ENCODE measurements at places on chromosomes 11 and 22.

DNA sequence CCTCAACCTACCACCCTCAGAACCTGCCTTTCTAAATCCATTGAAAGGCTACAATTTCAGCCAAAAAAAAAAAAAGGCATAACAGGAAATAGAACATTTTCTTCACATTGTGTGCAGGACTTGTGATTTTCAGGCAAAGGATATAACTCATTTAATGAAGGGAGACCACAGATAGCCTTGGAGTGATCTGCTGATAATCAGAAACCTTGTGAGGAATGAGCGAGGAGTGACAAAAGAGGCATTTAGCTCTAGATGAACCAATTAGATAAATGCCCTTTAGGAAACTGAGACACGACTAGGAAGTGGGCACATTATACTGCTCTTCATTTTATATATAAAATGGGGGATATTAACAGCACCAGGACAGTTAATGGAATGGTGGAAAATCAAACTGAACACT lies 216.5 kb upstream of the GRIA4 start:
- DNase-seq = no peak

DNA sequence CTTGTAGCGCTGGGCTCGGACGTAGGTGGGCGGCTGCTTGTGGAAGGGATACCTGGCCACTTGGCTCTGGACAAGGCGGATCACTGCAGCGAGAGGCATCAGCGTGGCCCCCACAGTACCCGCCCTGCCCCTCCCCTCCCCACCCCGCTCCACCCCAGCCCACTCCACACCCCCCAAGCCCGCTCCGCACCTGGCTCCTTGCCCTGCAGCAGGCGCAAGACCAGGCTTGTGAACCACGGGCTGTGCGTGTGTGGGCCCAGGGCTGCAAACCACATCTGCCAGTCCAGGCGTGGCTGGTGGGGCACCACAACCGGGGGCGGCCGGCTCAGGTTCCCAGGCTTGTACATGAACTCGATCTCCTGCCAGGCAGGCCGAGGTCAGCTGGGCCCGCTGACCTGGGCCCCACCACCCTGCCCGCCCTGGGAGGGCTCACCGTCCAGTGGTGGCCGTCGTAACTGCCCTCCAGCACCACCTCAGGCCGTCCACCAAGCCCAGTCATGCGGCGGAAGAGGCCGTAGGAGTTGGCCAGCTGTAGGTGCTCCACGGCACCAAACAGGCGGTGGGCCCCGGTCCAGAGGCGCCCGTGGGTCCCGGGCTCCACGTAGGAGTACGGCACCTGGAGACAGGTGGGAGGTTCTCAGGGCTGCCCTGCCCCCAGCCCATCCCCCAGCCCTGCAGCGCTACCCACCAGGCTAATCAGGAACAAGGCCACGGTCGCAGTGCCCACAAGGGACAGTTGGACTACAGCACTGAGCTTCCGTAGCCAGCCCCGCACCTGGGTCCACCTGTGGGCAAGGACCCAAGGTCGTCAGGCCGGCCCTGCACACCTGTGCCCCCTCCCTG lies 2.9 kb downstream of the LMF2 start:
- DNase-seq = no peak

GRCh38 chr22:26852176-26852575 lies 194.8 kb downstream of the MIAT start:
- no peak for DNase-seq

- DNase-seq = no peak
Observed at GRCh38 chr11:80082406-80082805, 641.6 kb upstream of the TENM4 start.

DNA sequence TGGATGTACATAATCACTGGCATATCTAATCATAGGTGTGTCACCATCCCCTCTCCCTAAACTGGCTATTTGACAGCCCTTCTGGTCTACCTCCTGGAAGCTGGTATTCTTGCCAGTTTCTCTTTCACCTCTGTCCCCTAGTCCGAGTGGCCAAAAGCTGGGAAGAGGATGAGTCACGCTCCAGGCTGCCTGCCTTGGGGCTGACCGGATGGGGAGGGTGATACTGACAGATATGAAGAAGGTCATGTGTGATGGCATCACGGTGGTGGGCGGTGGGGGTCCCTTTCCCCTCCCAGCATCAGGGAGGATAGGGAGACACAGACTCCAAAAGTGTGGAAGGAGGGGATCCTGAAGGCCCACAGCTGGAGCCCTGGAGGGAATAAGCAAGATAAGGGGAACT lies 4.8 kb downstream of the OAF start:
- DNase-seq = no peak

GRCh38 chr11:15699978-15700377 lies 585.3 kb downstream of the INSC start:
- no peak for DNase-seq

GRCh38 chr22:46942799-46943785 lies 180.6 kb downstream of the TBC1D22A start:
- peak; percentile 70 for DNase-seq

- DNase-seq = no peak
Observed at GRCh38 chr11:33874910-33875490, 16.9 kb downstream of the LMO2 start.

GRCh38 chr11:62543680-62544444 lies 2.7 kb downstream of the AHNAK start:
- no peak for DNase-seq

DNA sequence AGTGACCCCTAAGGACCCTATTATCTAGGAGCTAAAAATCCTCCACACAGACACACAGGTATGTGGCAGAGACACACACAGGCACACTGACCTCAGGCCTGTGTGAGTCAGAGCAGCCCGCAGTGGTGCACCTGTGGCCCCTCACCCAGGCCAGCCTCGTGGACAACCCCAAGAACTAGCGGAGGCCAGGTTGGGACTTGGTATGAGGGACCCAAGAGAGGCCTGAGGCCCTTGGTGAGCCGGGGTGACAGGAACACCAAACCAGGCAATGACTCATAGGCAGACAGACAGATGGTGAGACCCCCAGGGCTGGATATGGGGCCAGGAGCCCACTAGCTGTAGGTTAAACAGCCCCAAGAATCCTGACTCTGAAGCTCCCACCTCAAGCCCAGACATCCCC lies 6.0 kb downstream of the CASTOR1 start:
- no peak for DNase-seq

GRCh38 chr22:42317008-42317407 lies 46.6 kb upstream of the TCF20 start:
- DNase-seq = peak; percentile 29

GRCh38 chr11:125950696-125951651 lies 5.1 kb downstream of the VSIG10L2 start:
- peak; percentile 31 for DNase-seq

DNA sequence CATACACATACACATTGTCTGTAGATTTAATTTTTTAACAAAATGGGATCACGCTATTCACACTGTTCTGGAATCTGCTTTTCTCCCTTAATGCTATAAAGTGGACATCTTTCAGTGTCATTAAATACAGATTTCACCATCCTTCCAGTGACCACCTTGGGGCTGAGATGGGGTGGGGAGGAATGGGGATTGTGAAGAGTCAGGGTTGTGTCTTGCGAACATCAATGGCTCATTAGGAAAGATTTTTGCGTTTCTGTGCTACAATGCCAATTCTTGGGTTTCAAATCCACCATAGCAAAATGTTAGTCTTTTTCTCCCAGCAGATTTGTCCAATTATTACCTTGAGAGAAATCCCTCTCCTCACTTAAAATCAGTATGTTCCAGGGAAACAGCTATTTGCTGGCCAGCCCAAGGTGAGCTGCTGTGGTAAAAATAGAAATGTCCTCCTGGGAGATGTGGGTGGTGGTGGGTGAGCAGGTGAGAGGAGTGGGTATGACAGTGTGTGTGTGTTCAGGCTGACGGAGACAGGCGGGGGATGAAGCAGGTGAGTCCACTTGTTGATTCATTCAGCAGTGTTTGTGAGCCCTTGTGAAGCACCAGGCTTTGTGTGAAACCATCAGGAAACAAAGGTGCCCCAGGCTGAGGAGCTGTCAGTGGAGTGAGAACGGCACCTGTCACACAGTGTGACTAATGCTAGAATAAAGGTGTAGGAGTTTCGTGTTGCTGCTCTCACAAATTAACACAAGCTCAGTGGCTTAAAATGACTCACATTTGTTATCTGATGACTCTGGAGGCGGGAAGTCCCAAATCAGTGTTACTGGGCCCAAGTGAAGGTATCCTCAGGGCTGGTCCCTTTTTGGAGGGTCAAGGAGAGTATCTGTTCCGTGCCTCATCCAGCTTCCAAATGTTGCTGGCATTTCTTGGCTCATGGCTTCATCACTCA lies 1.7 kb upstream of the CBX6 start:
- no peak for DNase-seq

- no peak for DNase-seq
Observed at GRCh38 chr11:131903074-131903473, 532.7 kb downstream of the NTM start.

- DNase-seq = no peak
Observed at GRCh38 chr22:19772673-19773469, 12.3 kb downstream of the TBX1 start.

GRCh38 chr11:84855508-84856245 lies 771.5 kb downstream of the DLG2 start:
- no peak for DNase-seq

DNA sequence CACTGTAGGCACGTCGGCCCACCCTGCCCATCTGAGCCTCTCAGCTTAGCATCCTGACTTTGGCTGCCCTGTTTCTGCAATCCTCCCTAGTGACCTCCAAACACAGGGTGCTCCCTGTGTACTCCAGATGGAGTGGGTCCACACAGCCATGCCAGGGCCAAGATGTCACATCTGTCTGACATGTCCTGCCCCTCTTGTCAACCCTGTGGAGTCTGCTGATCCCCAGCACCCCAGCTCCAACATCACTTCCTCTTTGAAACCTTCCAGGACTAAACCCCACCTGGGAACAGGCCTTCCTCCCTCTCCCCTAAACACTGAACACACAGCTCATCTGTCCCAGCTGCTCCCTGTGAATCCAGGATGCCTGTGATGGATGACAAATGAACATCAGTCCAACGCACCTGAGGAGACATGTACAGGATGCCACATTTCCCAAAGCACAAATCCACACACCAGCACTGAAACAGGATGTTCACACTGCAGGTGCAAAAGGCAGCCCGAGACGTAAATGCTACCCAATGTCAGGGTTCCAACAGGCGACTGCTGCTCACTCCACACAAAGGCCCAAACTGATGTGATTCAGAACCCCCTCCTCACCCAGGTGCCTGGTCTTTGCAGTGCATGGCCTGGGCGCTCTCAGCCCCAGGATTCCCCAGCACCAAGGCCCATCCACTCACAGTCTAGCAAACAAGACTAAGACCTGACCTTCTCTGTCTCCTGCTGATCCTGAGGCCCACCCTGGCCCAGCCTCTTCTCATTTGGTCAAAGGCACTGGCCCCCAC lies 2.0 kb upstream of the TSSK2 start:
- no peak for DNase-seq

DNA sequence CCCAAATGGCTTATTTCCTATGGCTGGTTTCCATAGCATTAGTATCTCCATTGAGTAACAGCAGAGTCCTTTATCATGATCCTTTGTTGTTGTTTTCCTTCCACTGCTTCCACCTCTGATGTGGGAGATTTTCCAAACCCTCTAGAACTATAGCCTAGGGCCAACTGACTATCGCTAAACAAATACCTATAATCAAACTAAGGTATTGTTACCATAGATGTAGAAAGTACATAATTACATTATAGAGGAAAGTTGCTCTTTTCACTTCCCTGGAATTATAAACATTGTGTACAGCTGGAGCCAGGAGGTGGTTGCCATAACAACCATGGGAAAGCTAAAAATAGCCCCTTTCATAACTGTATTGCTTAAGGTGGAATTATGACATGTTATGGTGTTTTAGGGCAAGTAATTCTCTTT lies 47.0 kb upstream of the ALKBH3 start:
- peak; percentile 93 for DNase-seq

GRCh38 chr11:92596596-92597317 lies 372.1 kb downstream of the FAT3 start:
- no peak for DNase-seq
